ENCODE measurements at places on chromosomes 3 and 15. TPM values are rescaled to one million over a fixed set of nuclear protein-coding genes. Genes with fewer than 3 reads are reported as not detected.

Gene PLSCR5
- total RNA-seq, result not detected

Gene NR2E3
- total RNA-seq, result not detected

Gene AKAP13
- 29.7 TPM for total RNA-seq

Gene LRRC49
- total RNA-seq, result 6.7 TPM

Gene GOLGA6A
- total RNA-seq, result not detected

Gene TIPARP
- total RNA-seq, result 57.9 TPM

GRCh38 chr15:71448688-71449114 is 333.4 kb downstream of the THSD4 start:
- peak; percentile 71 for DNase-seq

- DNase-seq, result no peak
Measured at GRCh38 chr15:41561777-41562145, 2.7 kb downstream of the TYRO3 start.

- DNase-seq, result peak; percentile 7
Measured at GRCh38 chr15:56839641-56840040, 78.8 kb upstream of the TCF12 start.

- DNase-seq, result peak; percentile 91
Measured at GRCh38 chr3:50316657-50317242, 5.8 kb downstream of the HYAL2 start.

DNA sequence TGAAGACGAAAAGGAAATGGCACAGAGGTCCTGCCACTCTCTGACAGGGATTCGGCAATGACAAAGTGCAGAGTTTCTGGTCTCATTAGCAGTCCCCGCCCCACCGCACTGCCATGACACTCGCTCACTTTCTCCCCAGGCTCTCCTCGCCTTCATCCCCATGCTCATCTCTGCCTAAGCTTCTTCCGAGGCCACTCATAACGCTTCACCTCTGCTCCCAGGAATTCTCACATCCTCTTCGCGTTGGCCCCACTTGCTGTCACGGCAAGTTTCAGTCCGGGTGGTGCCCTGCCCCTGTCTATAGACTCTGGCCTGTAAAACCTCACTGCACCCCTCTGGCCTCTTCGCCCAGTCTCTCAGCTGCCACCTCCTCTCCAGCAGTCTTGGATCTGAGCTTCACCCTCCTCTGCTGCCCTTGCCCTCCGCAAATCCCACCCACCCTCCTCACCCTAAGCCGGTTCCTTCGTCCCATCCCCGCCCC is 654 bp downstream of the RUBCN start:
- no peak for DNase-seq

GRCh38 chr3:18808429-18808828 is 339.9 kb upstream of the KCNH8 start:
- peak; percentile 80 for DNase-seq

DNA sequence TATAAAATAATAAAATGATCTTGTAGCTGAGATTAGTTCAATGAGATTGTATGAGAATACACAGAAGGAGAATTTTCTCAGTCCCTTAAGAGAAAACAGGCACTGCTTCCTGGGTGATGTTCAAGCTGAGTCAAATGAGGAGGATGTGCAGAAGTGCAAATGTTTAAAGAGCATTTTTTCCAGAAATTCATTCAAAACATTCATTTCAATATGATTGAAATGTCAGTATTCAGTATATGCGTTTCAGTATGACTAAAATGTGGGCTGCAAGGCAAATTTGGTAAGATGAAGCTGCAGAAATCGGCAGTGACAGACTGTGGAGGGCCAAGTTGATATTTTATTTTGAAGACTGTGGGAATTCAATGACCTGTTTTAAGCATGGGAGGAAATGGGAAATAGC is 19.3 kb upstream of the PYDC2 start:
- DNase-seq, result no peak

- DNase-seq, result no peak
Measured at GRCh38 chr15:64305261-64305660, 50.7 kb downstream of the CSNK1G1 start.

DNA sequence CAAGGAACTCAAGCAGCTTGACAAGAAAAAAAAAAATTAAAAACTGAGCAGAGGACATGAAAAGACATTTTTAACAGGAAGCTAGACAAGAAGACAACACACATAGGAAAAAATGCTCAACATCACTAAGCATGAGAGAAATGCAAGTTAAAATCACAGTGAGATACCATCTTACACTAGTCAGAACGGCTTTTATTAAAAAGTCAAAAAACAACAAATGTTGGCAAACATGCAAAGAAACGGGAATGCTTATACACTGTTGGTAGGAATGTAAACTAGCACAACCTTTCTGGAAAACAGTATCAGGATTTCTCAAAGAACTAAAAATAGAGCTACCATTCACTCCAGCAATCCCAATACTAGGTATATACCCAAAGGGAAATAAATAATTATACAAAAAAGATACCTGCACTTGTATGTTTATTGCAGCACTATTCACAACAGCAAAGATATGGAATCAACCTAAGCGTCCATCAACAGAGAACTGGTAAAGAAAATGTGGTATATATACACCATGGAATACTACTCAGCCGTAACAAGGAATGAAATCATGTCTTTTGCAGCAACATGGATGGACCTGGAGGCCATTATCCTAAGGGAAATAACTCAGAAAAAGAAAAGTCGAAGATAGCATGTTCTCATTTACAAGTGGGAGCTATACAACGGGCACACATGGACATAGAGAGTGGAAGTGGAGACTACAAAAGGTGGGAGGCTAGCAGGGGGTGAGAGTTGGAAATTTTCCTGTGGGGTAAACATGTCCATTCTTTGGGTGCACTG is 5.2 kb downstream of the GOLIM4 start:
- no peak for DNase-seq

DNA sequence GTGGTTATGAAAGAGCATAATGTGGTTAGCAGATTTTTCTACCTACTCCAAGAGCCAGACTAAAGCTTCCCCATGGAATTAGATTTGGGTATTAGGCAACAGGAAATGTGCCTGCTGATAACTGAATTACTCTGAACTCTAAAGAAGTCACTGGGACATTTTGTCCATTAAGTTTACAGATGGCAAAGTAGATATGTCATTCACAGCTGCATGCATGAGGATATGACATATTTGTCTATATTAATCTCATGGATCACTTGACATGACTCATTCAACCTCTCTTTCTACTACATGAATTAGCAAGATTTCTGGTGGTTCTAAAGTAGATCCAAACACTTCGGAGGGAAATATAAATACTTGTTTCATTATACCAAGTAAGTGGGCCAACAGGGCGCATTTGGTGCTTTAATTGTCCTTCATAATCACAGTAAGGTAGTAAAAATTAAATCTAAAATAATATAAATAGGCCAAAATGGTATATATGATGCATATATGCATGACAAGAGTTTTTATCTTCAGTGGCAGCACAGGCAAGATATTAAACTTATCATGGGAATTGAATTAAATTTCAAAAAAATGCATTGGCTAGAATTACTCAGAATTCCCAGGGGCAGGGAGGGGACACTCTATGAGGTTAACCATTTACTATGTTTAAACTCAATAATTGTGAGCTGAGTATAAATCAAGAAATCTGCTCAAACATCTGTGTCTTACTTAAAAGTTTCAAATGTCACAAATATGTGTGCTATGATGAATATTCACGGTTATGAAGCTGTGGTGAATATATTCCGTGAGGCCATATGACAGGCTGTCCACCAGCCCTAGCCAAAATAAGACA is 365.3 kb upstream of the KCNMB2 start:
- DNase-seq, result peak; percentile 84

DNA sequence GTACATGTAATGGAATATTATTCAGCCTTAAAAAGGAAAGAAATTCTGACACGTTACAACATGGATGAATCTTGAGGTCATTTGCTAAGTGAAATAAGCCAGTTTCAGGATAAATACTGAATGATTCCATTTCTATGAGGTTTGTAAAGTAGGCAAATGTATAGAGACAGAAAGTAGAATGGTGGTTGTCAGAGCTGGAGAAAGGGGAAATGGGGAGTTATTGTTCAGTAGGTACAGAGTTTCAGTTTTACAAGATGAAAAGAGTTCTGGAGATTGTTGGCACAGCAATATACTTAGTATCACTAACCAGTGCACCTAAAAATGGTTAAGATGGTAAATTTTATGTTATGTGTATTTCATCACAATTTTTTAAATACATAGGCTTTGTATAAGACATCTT is 60.6 kb downstream of the USP8 start:
- no peak for DNase-seq

DNA sequence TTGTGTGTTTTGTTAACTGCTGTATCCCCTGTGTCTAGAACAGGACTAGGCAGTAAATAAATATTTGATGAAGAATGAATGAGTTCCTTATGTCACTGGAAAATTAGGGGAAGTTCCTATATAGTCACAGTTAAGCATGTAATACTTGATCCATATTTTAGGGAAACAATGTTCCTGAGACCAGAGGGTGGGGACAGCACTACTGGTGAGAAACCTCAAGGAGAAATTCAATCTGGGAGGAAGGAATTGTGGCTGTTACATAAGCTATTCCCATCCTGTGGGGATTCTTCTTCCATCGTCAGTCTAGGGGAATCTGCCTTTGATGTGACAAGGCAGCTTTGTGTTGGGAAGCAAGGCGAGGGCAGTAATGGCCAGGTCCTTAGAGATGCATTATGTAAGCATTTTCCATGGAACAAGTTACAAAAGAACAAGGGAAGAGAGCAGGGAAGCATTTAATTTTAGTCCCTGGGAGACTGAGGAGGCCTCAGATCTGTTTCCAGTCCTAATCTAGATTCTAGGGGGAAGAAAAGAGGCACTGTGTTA is 219.3 kb upstream of the TTC14 start:
- no peak for DNase-seq

GRCh38 chr3:1406250-1406649 is 313.4 kb downstream of the CNTN6 start:
- no peak for DNase-seq

GRCh38 chr3:98952404-98952803 is 50.9 kb upstream of the DCBLD2 start:
- DNase-seq, result no peak
